ENCODE measurements at places on chromosomes 6 and 20.

DNA sequence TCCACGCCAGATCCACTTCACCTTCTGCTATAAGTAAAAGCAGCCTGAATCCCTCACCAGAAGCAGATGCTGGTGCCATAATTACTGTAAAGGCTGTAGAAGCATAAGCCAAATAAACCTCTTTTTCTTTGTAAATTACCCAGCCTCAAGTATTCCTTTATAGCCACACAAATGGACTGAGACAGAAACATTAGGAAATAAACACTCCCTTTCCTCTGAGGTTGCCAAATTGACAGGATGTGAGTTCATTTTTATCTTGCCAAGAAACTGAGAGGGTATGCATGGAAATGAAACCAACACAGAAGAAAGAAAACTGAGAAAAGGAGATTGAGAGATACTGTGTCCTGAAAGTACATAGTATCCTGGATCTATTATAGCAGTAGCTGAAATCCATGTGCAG, 481.2 kb downstream of the HAO1 start:
- no peak for DNase-seq

GRCh38 chr20:23517719-23518118, 26.8 kb downstream of the CST8 start:
- no peak for DNase-seq

GRCh38 chr20:3068986-3069900, 2.2 kb upstream of the OXT start:
- DNase-seq: no peak

GRCh38 chr6:170160031-170160627, 130.7 kb downstream of the DLL1 start:
- no peak for DNase-seq

DNA sequence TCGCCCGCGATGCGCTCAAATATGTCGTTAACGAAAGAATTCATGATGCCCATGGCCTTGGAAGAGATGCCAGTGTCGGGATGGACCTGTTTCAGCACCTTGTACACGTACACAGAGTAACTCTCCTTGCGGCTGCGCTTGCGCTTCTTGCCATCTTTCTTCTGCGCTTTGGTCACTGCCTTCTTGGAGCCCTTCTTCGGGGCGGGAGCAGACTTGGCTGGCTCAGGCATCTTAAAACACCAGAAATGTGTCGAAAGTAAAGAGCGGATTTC, 36.4 kb downstream of the HFE start:
- peak; percentile 66 for DNase-seq

DNA sequence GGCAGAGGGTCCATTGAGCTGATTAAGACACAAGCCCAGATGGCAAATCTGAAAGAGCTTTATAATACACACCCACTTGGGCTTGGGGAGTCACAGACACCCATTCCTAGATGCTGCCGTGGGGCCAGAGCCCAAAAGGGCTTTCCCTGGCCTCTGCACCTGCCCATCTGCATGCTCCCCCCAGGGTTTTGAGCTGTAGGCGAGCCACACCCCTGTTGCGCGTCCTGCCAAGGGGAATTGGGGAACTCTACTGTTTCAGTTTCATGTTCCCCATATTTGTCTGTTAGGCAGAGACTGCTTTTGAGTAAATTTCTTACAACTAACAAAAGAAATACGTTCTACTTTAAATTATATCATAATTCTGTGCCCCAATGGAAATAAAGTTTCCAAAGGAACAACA, 52.9 kb upstream of the FNDC1 start:
- DNase-seq: no peak

DNA sequence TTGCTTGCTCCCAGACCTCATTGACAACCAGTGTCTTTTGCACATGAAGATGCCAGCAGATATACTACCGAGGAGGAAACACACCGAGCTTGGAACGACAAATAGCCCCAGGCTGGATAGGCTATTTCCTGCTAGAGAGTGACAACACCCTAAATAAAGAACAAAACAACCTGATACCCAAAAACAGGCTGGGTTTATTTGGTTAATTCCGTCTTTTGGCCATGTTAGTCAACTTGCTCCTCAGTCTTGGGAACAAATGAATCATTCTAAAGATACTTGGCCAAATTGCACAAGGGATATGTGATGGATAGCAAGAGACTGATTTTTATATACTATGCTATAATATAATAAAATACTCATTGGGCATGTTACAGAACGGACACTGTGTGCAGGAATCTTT, 11.5 kb upstream of the MUC22 start:
- DNase-seq: no peak

GRCh38 chr20:64211874-64212658, 43.5 kb upstream of the PCMTD2 start:
- no peak for DNase-seq

DNA sequence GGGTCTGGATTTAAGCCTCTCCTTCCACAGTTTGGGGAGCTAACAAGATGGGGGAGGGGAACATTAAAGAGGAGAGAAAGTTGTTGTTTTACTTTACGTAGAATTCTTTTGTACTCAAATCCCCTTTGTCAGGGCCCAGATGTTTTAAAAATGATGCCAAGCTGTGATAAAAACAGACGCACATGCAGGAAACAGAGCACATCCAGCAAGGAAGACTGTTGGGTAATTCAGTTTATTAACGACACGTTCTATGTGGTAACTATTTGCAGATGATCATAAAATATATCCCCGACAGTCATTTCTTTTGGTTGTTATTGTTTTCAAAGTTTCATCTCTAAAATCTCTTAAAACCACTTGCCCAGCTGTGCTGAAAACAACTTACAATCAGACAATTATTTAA, 307.0 kb upstream of the PRDM1 start:
- no peak for DNase-seq

DNA sequence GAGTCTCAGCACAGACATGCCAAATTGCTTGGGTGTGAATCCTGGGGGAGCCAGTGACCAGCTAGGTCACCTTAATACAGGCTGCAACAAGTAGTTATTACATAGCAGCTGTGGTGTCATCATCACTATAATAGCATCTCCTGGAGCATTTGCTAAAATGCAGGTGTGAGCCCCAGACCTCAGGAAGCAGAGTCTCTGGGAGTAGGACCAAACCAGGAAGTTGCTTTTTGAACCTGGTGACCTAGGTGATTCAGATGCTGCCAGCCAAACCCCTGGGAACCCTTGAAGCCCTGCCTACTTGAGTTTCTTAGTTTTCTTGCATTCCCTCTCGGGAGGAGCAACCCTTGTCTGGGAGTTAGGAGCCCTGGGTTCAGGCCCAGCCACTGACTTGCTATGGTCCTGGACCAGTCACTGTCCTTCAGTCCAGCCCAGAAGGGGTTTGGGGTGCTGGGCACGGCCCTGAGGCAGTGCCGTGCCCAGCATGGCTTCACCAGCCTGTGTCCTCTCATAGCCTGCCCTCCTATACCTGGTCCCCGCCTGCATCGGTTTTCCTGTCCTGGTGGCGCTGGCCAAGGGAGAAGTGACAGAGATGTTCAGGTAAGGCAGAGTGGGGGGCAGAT, 39.3 kb upstream of the ID1 start:
- DNase-seq: no peak

DNA sequence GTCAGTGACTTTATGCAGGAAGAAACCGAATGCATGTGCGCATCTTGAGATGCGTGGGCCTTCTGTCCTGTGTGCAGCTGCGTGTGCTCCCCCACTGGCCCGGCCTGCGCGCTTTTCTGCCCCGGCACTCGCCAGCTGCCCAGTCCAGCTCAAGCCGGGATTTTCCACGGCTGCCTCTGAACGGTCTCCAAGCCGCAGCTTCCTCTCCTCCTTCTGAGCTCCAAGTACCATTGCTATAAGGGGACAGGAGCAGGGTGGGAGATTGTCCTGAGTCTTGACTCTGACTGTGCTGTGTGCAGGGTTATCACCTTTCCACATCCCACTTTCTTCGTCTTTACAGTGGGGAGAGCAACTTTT, 302.8 kb downstream of the THBS2 start:
- no peak for DNase-seq

DNA sequence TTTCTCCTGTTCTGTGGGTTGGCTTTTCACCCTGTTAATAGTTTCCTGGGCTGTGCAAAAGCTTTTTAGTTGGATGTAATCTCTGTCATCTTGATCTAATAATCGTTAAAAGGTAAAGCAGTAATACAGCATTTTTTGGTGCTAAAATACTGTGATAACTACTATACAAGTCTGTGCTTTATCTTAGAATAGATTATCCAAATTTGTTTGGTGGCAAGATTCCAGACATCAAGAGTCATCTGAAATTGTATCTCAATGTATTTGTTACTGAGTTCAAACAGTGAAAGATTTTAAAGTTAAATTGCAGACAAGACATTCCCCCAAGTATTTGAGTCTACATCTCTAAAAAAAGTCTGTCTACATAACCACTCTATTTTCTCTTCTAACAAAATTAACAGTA, 18.8 kb downstream of the TBPL1 start:
- DNase-seq: no peak

Measured in activated naive CD4-positive, alpha-beta T cell treated with Interleukin-2 at 50 U/mL for 16 hours (primary cell).